ENCODE measurements at places on chromosomes 5 and 9.

DNA sequence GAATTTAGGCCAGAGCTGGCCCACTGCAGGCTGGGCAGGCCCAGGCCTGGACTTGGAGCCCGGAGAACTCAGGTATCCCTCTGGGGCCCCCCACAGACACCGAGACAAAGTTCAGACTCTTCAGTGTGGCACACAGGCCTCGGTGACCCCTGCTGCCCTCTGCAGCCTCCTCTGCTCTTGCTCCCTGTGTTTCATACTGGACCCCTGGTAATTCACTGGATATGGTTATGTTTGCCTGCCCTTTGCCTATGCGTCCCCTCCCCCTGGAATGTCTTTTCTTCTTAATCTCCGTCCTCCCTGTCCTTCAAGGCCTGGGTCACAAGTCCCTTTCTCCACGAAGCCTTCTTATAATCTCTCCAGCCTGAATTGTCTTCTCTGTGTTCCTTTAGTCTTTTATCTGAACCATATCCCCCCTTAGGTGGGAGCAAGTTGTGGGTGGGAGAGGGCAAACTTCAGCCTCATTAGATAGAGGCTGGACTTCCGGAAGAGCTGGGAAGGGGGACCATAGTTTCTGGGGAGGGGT, 30.1 kb downstream of the GSN start:
- no peak for DNase-seq

- DNase-seq, result no peak
Measured at GRCh38 chr9:82354279-82354659, 365.7 kb downstream of the SPATA31D1 start.

DNA sequence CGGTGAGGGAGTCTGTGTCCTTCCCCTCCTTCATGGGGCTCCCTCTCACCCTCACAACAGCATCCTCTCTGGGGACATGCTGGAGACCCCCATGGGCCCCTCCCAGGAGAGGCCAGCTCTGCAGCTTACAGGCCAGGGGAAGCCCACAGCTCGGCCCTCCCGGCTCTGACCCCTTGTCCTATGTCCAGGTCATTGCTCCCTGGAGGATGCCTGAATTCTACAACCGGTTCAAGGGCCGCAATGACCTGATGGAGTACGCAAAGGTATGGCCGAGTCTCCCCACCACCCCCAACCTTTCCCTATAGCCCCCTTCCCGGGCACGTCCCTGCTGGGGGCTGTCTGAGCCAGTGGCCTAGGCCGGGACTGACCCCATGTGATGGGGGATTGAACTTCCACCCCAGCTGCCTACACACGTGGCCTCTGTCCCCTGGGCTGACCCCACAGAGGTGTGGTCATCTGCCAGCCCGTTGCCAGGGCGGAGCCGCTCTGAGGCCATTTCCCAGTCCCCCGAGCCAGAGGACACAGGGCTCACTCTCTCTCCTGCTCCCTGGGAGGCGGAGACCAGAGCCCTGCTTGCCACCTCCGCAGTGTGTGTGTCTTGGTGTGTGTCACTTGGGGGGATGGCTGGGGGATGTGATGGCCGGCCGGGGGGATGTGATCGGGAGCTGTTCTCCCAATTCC, 21.9 kb downstream of the ASS1 start:
- no peak for DNase-seq

DNA sequence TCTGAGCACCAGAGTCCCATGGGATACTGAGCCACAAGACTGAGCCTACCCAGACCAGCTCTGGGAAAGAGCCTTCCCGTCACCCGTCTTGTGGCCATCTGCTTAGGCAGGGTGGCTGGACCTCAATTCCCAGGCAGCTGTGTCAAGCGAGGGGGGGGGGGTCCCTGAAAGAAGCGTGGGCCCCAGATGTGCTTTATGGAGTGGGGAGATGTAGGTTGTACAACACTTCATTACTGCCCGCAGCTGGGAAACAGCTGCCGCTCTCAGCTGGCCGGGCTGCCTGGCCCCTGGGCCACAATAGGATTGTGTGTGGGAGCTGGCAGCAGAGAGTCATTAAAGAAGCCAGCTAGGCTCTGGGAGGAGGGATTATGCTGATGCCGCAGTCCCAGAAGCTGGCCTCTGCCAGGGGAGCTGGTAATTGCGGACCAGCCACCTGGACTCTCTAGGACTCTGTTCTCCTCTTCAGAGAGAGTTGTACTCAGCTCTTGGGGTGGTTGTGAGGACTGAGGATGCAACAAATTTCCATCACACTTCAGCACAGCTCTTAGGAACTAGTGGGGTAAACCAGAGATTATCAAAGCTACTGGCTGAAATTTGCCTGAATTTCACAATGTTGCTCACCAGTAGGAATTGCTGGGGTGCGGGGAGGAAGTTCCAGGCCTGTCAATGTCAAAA, 145.4 kb downstream of the GADD45G start:
- DNase-seq, result no peak

GRCh38 chr9:125756518-125756917, 9.3 kb downstream of the PBX3 start:
- no peak for DNase-seq

DNA sequence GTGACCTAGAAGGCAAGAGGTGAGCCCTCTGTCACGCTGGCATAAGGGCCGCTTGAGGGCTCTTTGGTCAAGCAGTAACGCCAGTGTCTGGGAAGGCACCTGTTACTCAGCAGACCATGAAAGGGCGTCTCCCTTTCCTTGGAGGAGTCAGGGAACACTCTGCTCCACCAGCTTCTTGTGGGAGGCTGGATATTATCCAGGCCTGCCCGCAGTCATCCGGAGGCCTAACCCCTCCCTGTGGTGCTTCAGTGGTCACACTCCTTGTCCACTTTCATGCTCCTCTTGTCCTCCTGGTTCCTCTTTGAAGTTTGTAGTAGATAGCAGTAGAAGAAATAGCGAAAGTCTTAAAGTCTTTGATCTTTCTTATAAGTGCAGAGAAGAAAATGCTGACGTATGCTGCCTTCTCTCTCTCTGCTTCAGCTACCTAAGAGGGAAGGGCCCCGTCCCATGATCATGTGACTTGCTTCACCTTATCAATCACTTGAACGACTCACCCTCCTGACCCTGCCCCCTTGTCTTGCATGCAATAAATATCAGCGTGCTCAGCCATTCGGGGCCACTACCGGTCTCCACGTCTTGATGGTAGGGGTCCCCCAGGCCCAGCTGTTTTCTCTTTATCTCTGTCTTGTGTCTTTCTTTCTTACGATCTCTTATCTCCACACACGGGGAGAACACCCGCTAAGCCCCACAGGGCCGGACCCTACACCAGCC, 16.7 kb upstream of the SCGB3A1 start:
- no peak for DNase-seq

- peak; percentile 92 for DNase-seq
Measured at GRCh38 chr9:127555840-127556820, 55.9 kb upstream of the STXBP1 start.

DNA sequence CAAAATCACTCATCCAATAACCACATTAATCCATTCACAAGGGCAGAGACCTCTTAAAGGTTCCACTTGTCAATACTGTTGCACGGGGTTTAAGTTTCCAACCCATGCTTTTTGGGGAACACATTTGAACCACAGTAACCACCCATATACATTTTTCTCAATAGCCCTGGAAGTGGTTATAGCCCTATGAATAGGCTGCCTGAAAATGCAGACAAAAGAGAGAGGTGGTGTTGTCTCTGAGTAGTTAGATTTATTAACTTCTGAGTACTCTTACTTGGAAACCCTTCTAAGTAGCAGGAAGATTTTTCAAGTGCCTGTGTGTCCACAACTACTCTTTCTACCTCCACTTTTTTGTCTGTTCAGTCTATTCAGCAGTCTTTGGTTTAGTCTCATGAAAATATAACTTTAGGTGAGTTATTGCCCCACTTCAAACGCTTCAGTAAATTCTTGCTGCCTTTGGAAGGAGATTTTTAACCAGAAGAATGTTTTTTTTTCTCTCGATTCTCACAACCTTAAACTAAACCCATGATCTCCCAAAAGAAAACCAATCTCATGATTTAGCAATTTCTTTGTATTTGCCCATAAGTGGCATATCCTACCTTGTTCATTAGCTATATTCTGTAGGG, 42.6 kb downstream of the ARHGEF28 start:
- DNase-seq, result no peak
